ENCODE measurements at places on chromosomes 16 and 17.

DNA sequence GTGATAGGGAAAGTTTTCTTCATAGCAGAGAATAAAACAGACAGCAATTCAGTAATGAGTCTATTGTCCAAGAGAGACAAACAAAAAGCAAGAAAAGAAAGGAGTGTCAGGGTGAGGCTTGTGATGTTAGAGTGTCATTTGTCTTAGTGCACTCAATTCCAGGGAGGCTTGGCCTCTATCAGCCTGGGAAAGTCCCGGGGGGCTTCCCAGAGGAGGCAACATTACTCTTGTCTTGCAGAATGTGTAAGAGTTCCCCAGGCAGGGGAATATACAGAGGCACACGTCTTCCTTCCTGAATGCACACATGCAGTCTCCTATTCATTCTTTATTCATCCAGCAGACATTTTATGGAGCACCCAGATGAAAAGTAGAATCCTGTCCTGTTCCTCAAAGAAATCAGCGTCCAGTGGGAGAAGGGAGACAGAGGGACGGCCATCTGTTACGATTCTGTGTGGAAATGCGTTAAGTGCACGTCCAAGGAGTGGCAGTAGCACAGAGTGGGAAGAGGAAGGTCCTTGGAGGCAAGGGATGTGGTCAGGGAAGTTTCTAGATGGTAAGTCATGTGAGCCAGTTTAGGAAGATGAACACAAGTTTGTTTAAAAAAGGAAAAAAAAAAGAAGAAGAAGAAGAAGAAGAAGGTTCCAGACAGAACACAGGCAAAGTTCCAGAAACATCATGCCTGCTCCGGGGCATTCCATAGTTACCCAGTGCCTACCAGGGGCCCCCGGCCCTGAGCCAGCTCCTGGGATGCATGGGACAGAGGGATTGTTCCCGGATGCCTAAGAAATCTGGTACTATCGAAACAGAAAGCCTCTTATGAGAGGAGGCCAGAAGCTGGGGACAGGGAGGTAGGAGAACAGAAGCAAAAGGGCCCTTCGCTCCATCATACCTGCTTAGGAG lies 21.1 kb downstream of the CACNG4 start:
- no peak for DNase-seq

DNA sequence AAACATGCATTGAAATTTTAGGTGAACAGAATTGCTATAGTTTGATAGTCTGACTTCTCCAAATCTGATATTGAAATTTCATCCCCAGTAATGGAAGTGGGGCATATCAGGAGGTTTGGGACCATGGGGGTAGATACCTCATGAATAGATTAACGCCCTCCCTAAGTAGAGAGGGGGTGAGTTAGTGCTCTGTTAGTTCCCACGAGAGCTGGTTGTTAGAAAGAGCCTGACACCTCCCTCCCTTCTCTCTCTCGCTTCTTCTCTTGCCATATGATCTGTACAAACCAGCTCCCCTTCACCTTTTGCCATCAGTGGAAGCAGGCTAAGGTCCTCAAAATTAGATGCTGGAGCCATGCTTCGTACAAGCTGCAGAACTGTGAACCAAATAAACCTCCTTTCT lies 78.8 kb downstream of the BRIP1 start:
- DNase-seq: no peak

DNA sequence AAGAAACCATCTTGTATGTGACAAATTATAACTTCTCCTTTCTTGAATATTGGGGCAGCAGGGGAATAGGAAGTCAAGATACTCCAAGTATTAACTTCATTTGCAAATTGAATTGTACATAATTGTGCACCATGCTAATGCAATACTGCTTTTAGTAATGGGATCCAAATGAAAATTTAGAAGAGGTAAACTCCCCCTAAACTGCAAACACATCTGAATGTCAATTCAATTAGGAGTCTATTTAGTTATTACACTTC lies 4.5 kb downstream of the STAT5B start:
- DNase-seq: no peak

DNA sequence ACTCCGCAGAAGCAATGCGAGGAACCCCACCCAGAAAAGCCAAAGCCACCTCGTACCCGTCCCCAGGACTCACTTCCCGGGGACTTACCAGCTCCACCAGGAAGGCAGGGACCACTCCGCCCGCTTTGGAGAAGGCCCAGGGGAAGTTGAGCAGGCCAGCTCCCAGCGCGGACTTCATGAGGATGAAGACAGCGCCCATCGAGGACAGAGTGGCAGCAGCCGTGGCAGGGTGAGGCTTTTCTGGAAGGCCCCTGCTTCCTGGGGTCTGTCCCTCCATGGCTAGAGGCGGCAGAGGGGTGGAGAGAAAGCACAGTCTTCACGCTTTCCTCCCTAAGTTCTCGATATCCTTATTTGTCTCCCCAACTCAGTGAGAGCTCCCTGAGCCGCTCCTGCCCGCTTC lies 714 bp downstream of the SLC38A8 start:
- no peak for DNase-seq

- no peak for DNase-seq
Observed at GRCh38 chr17:58324409-58325288, 3.9 kb downstream of the TSPOAP1 start.

- no peak for DNase-seq
Observed at GRCh38 chr16:51442141-51442870, 291.2 kb upstream of the SALL1 start.

- peak; percentile 87 for DNase-seq
Observed at GRCh38 chr16:70523743-70524398, at the start of gene SF3B3. TSS of gene SF3B3 (plus strand) at chr16:70523816. CDS start at chr16:70526657, 2,841 bp downstream.

DNA sequence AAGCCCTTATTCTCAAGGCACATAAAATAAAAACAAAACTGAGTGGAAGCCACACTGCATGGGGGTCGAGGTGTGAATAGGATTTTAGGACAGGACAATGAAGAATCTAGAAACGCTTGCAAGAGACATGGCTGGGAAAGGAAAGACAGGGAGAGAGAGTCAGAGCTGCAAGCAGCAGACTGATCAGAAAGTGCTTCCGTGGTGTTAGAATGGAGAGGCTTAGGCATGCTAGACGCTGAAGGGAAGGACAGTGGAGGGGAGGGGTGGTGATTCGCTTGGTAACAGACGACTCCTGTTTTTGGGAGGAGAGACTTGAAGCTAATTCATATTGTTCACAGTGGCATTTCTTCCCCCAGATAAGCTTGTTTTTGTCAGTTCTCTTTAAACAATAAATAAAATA lies 173.5 kb downstream of the AIPL1 start:
- DNase-seq: no peak

- DNase-seq: no peak
Observed at GRCh38 chr17:77233635-77234334, 93.0 kb downstream of the SEC14L1 start.

GRCh38 chr17:43169561-43170139 lies 1.4 kb upstream of the NBR1 start:
- no peak for DNase-seq

DNA sequence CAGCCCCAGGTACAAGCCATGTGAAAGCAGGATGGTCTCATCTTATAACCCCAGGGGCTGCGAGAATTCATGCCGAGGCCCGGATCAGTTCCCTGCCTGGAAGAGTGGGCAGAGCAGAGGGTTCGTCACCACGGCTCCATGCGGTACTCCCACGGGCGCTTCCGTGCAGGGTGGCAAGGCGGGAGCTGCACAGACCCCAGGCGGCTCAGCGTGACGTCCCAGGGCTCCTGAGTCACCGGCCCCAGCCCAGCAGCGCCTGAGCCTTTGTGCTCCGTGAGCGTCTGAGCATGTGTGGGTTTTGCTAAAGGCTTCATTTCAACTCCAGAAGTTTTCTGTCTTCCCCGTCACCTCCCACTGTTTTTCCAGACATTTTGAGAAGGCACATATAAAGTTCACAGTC lies 71.2 kb upstream of the CHMP6 start:
- DNase-seq: no peak

DNA sequence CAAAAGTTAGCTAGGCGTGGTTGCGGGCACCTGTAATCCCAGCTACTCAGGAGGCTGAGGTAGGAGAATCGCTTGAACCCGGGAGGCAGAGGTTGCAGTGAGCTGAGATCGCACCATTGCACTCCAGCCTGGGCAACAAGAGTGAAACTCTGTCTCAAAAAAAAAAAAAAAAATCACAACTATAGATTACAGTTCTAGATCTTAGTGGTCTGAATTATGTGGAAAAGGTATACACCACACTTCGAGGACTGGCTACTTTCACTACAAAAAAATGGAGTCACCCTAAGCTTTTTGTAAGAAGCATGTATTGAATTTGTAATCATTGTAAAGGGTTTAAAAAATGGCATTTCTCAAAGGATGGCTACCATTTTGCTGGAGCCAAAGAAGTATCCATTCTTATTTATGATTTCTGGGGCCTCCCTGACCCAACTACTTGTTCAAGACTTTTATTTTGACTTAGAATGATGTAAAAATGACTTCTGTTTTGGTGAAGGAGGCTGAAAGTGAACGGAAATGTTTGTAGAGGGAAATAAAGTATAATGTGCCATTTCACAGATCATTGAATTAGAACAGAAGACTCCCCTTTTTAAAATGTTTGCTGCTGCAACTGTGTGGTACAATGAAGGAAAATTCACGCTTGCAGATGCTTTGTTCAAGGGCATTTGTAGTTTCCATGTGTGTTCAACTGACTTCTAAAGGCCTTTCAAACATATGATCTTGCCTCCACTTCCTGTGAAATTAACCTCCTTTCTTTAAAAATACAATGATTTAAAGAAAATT lies 37.1 kb upstream of the NOL11 start:
- no peak for DNase-seq

GRCh38 chr16:2785101-2785991 lies 2.0 kb downstream of the PRSS33 start:
- DNase-seq: no peak

- DNase-seq: no peak
Observed at GRCh38 chr17:66354472-66354871, 52.1 kb downstream of the PRKCA start.

- DNase-seq: no peak
Observed at GRCh38 chr17:81196505-81197408, 26.0 kb downstream of the CEP131 start.

- DNase-seq: no peak
Observed at GRCh38 chr16:27220527-27220926, 17.2 kb downstream of the KDM8 start.

GRCh38 chr17:35748341-35748841 lies 4.6 kb downstream of the GAS2L2 start:
- DNase-seq: no peak

GRCh38 chr17:20284570-20285295 lies 182.6 kb downstream of the LGALS9B start:
- DNase-seq: no peak

DNA sequence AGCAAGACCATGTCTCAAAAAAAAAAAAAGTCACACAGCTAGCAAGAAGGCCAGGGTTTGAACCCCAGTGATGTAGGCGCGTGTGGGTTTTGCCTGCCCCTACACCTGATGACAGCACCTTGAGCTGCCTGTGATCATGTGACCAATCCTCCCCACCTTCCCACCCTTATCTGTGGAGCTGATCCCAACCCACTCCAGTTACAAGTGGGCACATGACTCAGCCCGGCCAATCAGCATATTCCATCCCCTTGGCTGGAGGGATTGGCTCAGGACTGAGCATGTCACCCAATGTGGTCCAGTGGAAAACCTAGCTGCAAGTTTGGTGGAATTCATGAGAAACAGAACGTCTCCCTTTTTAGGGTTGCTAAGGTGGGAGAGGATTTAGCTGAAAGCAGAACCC lies 6.6 kb downstream of the TMEM114 start:
- DNase-seq: no peak

- DNase-seq: no peak
Observed at GRCh38 chr16:58678269-58678668, 6.3 kb downstream of the SLC38A7 start.

DNA sequence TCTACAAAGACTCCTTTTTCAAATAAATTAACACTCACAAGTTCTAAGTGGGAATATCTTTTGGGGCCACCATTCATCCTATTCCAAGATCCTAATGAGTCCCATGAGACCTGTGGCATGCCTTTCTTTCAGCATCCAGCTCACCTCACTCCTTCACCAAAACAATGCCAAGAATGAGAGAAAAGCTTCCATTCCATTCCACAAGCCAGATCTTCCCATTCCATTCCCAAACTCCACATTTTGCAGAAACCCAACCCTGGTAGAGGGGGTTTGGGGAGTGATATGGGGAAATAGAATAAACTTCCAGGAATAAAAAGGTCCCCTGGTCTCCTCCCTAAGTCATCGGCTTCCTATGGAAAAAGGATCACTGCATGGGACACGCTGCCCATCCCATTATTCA lies 392.2 kb downstream of the NPIPA8 start:
- no peak for DNase-seq

DNA sequence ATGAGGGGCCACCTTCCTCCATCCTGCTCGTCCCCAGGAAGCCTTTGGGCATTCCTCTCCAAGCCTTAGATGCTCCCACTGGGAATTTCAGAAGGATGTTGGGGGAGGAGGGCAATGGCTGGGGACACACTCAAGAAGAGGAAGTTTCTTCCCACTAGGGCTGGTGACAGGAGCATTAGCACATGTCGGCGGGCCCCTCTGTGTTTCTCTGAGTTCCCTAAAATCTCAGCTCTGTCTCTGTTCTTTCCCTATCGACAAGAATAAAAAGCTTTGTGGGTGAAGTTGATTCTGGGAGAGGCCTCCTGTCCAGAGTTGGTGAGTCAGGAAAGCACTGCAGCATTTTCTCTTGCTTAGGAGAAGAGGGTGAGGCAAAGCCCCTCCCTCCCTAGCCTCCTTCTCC lies 19.7 kb upstream of the C17orf107 start:
- DNase-seq: no peak

- DNase-seq: no peak
Observed at GRCh38 chr17:75011401-75012095, 922 bp upstream of the MRPL58 start.

GRCh38 chr16:64287655-64288528 lies 834.0 kb downstream of the CDH11 start:
- DNase-seq: no peak

GRCh38 chr17:47231334-47231733 lies 22.2 kb downstream of the MYL4 start:
- no peak for DNase-seq

- DNase-seq: no peak
Observed at GRCh38 chr17:74514632-74515334, 16.5 kb downstream of the CD300LB start.

GRCh38 chr17:69245617-69246016 lies 17.0 kb upstream of the ABCA10 start:
- DNase-seq: no peak

DNA sequence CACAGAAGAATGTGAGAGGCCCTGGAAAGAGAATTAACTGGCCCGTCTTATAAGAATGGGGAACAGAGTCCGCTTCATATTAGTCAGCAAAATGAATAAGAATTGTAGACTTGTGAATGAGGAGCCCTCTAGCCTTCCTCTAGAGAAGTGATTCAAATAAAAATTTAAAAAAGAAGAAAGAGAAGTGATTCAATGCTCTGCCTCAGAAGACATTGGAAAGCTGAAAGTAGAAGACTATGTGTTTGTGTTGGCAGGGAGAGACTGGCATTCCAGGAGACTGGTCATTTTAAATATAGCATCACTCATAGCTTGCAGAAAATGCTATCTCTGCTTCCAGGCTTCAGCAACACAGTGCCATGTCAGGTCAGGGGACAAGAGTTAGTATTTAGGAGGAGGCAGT lies 190.6 kb upstream of the HS3ST3A1 start:
- no peak for DNase-seq

DNA sequence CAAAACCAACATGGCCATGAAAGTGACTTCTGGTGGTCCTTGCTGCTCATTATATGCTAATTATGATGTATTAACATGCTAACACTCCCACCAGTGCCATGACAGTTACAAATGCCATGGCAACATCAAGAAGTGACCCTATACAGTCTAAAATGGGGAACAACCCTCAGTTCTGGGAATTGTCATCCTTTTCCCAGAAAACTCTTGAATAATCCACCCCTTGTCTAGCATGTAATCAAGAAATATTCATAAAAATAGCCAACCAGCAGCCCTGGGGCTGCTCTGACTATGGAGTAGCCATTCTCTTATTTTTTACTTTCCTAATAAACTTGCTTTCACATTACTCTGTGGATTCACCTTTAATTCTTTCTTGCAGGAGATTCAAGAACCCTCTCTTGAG lies 35.9 kb downstream of the DNAJA2 start:
- no peak for DNase-seq

All from naive thymus-derived CD4-positive, alpha-beta T cell (primary cell).